ENCODE measurements at places on chromosomes 4 and X.

GRCh38 chrX:148513661-148514060 lies 13.2 kb downstream of the AFF2 start:
- DNase-seq, result no peak

GRCh38 chr4:1266881-1267763 lies 18.2 kb upstream of the CTBP1 start:
- no peak for DNase-seq

- DNase-seq, result peak; percentile 14
These were observed 1.3 kb downstream of the NEUROG2 start for GRCh38 chr4:112514647-112515197.

- no peak for DNase-seq
These were observed 250.0 kb upstream of the SLC7A11 start for GRCh38 chr4:138492176-138492575.

GRCh38 chrX:152821145-152821765 lies 9.3 kb downstream of the CETN2 start:
- peak; percentile 57 for DNase-seq

DNA sequence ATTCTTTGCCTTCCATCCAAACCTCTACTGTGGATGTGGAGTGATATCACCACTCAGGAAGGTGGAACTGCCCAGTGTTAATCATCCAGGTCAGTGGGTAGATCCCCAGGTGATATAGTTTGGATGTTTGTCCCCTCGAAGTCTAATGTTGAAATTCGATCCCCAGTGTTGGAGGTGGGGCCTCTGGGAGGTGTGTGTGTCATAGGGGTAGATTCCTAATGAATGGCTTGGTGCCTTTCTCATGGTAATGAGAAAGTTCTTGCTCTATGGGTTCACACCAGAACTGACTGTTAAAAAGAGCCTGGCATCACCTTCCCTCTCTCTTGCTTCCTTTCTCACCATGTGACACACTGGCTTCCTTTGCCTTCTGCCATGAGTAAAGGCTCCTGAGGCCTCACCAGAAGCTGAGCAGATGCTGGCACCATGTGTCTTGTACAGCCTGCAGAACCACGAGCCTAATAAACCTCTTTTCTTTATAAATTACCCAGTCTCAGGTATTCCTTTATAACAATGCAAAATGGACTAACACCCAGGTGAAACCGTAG lies 6.8 kb upstream of the SOWAHB start:
- no peak for DNase-seq

- no peak for DNase-seq
These were observed 22.7 kb upstream of the PLA2G12A start for GRCh38 chr4:109752525-109752924.

DNA sequence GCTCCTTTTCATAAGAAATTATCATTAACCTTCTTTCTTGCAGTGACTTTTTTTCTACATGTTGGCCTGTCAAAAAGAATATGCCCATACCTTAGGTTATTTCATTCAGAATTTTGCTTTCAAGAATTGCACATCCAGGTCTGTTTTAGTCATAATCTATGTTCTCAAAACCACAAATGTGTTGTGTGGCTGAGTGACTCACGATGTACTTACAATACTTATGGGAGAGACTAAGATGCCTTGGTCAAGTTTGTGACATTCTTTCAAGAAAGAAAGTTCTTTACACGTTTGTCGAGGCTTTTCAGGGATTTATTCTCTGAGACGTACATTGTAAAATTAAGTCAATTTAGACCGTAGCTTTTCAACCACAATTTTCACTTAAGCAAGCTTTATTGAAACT lies 396.7 kb downstream of the FSTL5 start:
- DNase-seq, result no peak

DNA sequence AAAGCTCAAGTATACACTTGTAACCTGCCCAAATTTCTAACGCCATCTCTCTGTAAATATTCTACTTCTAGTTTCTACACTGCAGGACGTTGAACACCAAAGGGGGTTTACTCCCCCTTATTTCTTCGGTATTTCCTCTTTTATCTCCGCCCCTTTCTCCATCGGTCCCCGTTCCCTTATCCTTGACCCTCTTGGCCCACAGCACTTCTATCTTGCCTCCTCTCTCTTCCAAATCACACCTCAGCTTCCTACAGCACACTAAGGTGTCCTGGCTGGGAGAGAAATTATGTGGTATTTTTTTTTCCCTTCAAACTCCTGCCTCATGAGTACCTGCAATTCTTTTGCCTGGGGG lies 715 bp downstream of the ZMAT1 start:
- no peak for DNase-seq

DNA sequence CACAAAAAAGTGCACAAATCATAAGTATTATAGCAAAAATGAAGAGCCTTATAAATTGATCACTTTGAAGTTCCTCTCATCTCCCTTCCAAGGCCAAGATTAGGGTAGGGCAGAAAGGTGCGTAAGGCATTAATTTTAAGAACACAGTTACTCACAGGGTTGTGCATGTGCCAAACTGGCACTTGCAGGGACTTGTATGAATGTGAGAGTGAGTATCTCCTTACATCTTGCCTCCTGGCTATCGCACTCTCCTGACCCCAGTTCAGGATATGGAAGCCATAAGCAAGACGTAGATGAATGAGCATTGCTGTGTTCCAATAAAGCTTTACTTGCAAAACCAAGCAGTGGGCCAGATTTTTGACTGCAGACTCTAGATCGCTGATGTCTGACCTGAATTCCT lies 510.1 kb upstream of the AADAT start:
- DNase-seq, result no peak
